WTC11 (cell line): ENCODE measurements at places on chromosomes 4 and X. TPM values are rescaled to one million over a fixed set of nuclear protein-coding genes. Genes with fewer than 3 reads are reported as not detected.

Gene TSPAN5
- 19.1 to 22.7 TPM (median 20.8 TPM) in 3 replicates for total RNA-seq

Gene FGF5
- total RNA-seq = not detected in 3 replicates

Gene TMEM35A
- 3.9 to 4.2 TPM (median 3.9 TPM) in 3 replicates for total RNA-seq

Gene ZNF711
- 12.5 to 14.3 TPM (median 13.4 TPM) in 3 replicates for total RNA-seq

- no peaks in the 10 kb centered on the region for H3K27me3 ChIP-seq
- peaks cover 3% of the 10 kb centered on the region; the same call in 1 of the 2 replicates for H3K36me3 ChIP-seq
- H3K4me3 ChIP-seq = no peak overlapping the region
- H3K27ac ChIP-seq = no peak overlapping the region
Measured at GRCh38 chrX:102672856-102673255, 21.6 kb downstream of the GPRASP1 start.

- H3K4me3 ChIP-seq = no peak overlapping the region
- peaks cover 28% of the 10 kb centered on the region for H3K4me1 ChIP-seq
- no peak overlapping the region for H3K27ac ChIP-seq
- no peaks in the 10 kb centered on the region for H3K36me3 ChIP-seq
- DNase-seq = peak; percentile 22
Measured at GRCh38 chr4:88814043-88814617, 116.5 kb upstream of the NAP1L5 start.

DNA sequence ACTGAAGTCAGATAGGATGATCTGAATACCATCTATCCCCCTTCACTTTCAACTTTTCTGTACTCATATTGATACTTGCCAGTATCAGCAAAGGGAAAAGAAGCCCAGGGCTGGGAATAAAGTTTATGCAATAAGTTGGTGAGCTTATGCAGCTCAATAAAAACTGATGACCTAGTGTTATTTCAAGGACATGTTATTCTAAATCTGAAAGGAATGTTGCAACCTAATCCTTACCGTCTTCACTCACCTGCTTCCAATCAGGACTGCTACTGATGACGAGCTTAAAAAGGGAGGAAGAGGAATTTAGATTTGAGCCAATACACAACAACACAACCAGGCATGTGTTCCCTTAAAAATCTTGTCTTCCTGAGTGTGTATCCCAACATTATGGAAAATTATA, 419.9 kb downstream of the SPRY1 start:
- H3K27me3 ChIP-seq = no peaks in the 10 kb centered on the region
- no peak overlapping the region for H3K4me3 ChIP-seq
- peaks cover 16% of the 10 kb centered on the region for H3K4me1 ChIP-seq
- no peak overlapping the region for H3K27ac ChIP-seq
- peaks cover 5% of the 10 kb centered on the region; the same call in 1 of the 2 replicates for H3K36me3 ChIP-seq

DNA sequence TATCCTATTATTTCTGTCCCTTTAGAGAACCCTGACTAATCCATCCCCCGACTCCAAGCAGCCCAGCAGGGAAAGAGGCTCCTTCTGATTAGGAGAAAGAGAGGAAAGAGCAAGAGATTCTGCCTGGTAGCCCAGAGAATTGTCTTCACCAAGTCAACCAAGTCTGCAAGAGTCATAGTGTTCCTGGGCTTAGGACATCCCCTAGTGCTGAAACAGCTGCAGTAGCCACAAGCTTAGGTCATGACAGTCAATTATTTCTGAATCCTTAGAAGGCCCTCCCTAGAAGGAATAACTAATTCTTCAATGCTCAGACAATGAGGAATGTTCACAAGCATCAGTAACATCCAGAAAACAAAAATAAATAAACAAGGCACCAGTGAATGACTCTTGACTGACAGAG, 480.3 kb upstream of the GRIA3 start:
- H3K36me3 ChIP-seq = peaks cover 9% of the 10 kb centered on the region
- H3K27ac ChIP-seq = no peak overlapping the region
- no peak for DNase-seq
- H3K4me3 ChIP-seq = no peak overlapping the region

DNA sequence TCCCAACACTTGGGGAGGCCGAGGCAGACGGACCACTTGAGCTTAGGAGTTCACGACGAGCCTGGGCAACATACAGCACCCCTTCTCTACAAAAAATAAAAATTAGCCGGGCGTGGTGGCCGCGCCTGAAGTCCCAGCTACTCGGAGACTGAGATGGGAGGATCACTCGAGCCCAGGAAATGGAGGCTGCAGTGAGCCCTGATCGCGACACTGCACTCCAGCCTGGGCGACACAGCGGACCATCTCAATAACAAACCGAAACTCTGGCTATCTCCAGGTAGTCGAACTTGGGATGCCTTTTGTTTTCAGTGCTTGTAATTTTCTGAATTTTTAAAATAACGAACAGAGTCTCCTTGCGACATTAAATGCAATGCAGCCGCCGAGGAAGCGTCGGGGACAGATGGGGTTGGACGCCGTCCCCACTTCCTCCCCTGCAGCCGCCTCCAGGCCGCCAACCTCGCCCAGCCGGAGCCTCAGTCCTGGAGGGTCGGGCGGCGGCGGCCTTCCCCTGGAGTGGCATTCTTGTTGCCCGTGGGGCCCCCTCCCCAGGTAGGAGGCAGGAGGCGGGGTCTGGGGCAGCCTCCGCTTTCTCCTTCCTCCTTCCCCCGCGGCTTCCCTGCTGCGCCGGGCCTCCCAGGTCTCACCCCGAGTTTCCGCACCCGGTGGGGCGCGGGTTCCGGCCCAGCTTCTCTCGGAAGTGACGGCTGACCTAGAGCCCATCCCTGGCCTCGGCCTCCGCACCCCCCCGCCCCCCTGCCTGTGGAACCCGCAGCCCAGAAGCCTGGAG, 14.6 kb downstream of the HMX1 start:
- no peak overlapping the region for H3K27ac ChIP-seq
- peaks cover 98% of the 10 kb centered on the region for H3K27me3 ChIP-seq
- peak overlapping the region; percentile 64 for H3K4me3 ChIP-seq
- no peaks in the 10 kb centered on the region for H3K36me3 ChIP-seq
- H3K4me1 ChIP-seq = peaks cover 32% of the 10 kb centered on the region
